NCI-H2029 (cell line): ENCODE measurements at places on chromosomes 2 and 18.

DNA sequence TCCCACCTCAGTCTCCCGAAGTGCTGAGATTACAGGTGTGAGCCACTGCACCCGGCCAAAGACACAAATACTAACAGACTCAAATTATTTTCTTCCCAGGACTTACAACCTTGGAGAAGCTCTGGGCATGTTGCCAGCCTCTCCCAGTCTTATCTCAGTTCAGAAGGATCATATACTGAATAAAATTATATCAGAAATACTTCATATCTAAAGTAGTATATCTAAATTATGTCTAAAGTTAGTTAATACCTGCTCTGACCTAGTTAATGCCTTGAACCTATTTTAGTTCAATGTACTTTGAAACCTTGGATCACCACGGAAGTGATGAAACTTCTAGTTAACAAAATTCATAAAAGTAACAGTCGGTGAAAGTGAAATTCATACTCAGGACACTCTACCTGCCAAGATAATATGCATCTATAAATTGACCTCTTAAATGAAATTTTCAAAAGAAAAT is 34.4 kb upstream of the CYBRD1 start:
- DNase-seq = no peak

DNA sequence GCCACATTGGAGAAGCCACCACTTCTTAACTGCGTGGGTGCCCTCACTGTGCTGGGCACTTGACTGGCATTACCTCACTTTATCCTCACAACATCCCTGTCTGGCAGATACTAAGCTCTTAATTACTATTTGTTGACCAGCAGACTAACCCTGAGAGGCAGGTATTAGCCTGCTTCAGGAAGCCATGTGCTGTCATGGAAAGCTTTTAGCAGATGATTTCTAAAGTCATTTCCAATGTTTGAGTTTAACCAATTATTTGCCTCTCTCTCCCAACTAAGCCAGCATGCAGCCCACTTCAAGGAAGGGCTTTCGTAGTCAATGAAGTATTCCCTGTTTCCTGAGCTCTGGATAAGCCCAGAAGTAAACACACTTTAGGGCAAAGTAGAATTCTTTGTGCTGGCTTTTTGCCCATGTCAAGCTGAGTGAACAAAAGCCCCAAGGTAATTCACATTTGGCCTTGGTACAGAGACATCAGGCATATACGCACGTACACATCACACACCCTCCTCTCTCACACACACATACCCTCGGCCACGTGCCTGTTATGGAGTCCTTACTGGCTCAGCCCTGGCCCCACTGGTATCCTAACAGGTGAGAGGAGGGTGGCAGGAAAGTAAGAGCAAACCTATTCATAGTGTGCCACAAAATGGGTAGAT is 108.6 kb downstream of the C1D start:
- peak; percentile 95 for DNase-seq

GRCh38 chr2:27086724-27087593 is at the start of gene KHK:
TSS of gene KHK (plus strand) at chr2:27086772. CDS start at chr2:27087260, 488 bp downstream.
- DNase-seq = peak; percentile 43

GRCh38 chr2:23545811-23546210 is 160.8 kb downstream of the KLHL29 start:
- DNase-seq = no peak

DNA sequence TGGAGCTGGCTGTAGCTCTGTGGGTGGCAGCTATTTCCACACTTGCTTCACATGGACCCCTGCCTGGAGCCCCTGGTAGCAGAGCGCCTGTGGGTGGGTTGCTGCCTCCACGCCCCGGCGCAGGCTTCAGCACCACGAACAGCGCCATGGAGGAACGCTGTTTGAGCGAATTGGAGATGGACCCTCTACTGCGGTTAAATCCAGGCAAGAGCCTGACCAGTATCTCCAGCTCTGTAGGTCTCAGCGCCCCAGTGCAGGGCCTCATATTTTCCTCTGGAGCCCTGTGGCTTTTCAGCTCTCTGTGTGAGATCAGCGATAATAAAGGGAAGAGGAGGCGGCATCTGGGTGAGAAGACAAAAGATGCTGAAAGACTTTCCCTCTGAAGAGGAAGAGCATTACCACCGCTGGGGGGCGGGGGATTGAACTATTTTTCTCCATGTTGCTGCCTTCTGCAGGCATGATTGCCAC is 12.0 kb downstream of the ONECUT2 start:
- no peak for DNase-seq

GRCh38 chr2:183125659-183126341 is 1.6 kb downstream of the NUP35 start:
- DNase-seq = no peak

DNA sequence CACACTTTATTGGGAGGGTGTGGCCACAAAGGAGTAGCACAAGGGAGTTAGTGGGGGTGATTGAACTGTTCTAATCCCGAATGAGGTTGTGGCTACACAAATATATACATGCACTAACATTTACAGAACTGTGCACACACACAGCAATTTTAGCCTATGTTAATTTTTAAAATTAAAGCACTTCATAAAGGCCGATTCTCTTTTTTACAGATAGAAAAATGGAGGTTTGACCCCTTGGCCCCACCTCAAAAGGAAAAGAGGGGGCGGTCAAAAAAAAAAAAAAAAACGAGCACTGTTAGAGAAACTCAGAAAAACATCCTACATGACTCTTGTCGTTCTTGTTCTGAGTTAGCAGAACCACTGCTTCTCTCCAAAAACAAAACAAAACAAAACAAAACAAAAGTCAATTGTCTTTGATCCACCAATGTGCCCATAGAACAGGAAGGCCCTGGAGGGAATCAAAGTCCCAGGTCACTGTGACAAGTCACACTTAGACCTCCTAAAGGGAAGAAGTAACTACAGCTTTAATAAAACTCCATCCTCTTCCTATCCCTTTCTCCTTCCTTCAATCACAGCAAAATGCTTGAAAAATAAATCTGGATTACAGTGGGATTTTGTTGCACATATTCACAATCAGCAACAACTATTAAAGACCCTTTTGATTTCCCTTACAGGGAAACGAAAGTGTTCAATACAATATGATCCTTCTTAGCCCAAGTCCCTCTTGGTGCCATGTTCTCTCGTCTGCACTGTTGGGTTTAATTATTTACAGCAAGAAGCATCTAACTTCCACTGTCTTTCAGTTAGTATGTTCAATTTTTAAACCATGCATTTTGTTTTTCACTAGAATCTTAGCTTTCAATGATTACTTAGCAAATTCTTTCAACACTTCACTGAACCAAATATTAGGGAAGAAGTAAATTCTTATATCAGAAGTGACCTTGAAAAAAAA is 16.6 kb downstream of the LRP2 start:
- no peak for DNase-seq

DNA sequence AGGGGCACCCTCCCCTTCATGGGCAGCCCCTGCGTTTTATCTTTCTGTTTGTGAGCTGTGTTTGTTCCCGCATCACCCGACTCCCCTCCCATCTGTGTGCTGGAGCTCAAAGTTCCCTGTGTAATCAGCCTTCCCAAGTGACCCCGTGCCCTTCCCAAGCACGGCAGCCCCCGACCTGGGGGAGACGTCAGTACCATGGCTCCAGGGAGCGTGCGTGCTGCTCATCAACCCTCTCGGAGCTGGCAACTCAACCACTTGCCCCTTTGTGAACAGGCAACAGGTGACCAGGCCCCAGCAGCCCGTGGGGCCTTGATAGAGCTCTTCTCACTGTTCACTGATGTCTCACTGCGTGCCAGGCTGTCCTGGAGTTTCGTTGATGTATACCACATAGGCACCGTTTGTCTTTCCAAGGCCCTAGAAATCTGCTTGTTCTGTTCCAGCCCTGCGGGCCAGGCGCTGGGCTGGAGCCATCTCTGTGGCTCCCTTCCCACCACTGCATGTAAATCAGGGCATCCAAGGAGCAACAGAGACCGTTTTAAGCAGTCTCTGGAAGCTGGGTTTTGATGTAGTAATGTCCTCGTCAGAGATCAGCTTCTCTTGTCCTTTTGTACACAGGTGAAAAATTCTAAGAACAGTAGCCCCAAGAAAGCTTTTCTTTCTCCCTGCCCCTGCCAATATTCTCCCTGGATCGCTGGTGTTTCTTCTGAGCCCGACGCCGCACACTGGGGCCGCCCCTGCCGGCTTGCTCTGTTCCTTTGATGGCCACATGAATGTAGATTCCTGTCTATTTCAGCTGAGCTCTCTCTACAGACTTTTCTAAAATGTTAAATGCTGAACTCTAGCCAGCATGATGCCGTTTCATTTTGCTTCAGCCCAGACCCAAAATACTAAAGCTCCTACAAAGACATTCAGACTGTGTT is 107.0 kb upstream of the PTPRM start:
- no peak for DNase-seq

GRCh38 chr2:61185231-61185728 is 23.3 kb downstream of the C2orf74 start:
- DNase-seq = no peak

- peak; percentile 11 for DNase-seq
Observed at GRCh38 chr18:23498877-23499276, 4.4 kb upstream of the RMC1 start.
